Right ventricle myocardium inferior (tissue), 1 donor: ENCODE measurements at places on chromosomes 12 and 14. TPM values are rescaled to one million over a fixed set of nuclear protein-coding genes. Genes with fewer than 3 reads are reported as not detected.

- no peak for DNase-seq
These were observed 9.9 kb downstream of the SLC15A4 start for GRCh38 chr12:128813883-128814282.

GRCh38 chr12:37543131-37543965, 773.2 kb upstream of the ALG10B start:
- no peak for DNase-seq

DNA sequence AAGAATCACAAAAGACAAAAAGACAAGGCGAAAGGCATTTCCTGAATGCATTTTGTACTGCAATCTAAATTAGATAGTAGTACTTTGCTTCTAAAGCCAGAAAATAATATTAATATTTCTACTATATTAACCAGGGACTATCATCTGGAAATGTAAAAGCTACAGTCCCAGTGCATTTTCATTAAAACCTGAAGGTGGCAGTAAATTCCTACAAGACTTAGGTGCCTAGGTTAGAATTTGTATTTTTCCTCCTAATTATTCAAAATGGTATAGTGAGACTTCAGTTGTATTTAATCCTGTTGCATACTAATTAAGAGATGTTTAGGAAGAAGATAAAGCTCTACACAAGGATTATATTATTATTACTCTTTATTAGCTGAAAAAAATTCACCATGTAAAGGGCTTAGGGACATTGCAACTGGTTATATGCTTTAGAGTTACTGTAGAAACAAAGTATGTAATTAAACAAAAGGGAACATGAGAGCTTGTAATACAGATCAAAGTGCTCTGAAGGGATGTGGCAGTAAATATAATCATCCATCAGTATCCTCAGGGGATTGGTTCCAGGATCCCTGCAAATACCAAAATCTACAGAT, 53.6 kb downstream of the BRMS1L start:
- no peak for DNase-seq

DNA sequence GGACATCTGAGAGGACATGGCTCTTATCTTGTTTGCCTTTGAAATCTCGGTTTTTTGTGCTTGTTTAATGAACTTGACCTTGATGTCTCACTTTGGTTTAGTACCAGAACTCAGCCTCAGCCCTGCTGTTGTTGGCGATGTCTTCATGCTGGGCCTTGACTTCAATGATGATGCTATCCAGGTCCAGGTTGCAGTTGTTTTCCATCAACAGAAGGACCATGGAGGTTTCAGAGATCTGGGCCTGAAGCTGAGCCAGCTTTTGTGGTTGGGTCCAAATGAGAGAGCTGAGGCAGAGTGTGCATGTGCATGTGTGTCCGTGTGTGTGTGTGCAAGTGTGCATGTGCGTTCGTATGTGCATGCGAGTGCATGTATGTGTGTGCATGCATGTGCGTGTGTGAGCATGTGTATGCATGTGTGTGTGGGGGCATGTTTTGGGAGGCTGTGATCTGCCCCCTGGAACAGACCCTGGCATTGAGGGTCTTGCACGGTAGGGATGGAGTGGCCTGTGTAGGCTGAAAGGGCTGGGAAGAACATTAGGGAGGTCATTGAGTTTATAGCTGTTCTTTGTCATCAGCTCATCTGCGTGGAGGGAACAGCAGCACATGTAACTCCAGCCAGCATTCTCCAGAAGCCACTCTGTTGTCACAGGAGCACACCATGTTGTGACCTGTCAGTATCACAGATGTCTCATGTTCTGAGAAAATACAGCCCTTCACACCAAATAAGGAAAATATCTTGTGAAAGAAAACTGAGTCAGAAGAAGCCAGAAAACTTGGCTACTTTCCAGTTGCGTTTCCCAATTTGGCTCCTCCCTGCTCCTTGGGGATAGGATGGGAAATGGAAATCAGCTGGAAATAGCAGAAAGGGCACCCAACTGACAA, 10.0 kb upstream of the KRT82 start:
- DNase-seq = no peak

DNA sequence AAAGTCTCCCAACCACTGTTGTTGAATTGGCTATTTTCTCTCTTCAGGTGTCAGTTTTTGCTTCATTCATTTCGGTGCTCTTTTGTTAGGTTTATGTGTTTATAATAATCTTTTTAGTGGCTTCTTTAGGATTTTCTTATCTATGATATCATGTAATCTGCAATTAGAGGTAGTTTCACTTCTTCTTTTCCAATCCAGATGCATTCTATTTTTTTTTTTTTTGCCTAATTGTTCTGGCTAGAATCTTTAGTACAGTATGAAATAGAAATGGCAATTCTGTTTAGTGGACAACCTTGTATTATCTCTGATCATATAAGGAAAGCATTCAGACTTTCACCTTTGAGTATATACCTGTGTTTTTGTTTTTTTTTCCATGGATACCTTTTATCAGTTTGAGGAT, 17.4 kb downstream of the CNOT2 start:
- no peak for DNase-seq

GRCh38 chr14:75523771-75524171, 1.5 kb downstream of the BATF start:
- no peak for DNase-seq

DNA sequence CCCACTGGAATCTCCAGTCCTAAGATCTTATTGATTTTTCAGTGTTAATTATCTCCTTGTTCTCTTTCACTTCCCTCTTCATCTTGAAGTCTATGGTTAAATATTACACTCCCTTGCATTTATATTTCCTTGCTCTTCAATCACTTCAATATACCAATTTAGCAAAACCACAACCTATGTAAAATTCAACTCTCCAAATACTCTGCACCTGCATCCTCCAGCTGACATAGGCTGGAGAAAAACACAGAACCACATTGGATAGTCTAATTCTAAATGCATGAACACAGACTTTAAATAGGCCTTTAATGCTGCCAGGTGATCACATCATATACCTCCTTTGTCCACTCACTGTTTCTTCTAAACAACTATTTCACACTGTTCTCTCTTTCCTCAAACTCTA, 253.8 kb upstream of the GARIN6 start:
- no peak for DNase-seq

DNA sequence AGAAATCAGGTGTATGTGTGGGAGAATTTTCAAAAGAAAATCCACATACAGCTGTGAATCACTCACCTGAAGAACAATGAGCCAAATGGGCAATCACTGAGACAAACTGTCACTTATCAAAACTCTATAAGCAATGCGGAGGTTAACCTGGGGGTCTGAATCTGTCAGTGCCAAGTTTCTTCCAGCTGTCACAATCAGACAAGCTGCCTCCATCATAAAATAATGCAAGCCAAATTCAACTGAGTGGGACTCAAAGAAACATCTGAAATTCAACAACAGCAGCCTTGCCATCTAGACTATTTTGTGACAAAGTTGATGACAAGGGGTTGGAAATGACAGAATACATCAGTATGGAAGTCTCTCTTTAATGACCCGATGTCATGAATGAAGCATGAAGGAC, 60.3 kb downstream of the GARIN6 start:
- no peak for DNase-seq

- no peak for DNase-seq
These were observed 1891.0 kb upstream of the FLRT2 start for GRCh38 chr14:83638748-83639504.

DNA sequence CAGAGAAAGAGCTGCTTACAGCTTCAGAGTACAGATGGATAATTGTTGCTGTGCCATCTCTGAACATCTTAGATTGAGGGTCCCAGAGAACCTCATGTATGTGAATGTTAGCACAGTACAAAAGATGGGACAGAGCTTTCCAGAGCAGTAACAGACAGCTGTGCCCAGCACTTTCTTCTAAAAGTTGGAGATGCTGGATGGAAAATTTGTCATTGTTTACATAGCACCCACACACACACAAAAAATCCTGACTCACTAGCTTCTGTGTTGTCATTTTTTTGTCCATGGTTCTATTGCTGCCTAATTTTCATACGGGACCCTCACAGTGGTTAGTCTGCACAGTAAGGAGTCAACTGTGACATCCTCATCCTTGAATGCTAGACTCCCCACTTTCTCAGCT, 374.7 kb downstream of the DIO2 start:
- no peak for DNase-seq

GRCh38 chr12:33795536-33795935, 226.8 kb upstream of the ALG10 start:
- DNase-seq = no peak

GRCh38 chr12:63753743-63754142, 26.0 kb upstream of the RXYLT1 start:
- no peak for DNase-seq

DNA sequence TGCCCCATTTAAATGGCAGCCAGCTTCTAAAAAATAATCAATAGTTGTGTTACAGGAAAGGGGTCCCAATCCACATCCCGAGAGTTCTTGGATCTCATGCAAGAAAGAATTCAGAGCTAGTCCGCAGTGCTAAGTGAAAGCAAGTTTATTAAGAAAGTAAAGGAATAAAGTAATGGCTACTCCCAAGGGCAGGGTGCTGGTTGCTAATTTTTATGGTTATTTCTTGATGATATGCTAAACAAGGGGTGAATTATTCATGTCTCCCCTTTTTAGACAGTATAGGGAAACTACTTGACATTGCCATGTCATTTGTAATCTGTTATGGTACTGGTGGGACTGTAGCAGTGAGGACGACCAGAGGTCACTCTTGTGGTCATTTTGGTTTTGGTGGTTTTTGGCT, 591.3 kb downstream of the LRFN5 start:
- DNase-seq = no peak

- DNase-seq = no peak
These were observed 100.6 kb downstream of the ETV6 start for GRCh38 chr12:11749943-11750690.

- DNase-seq = no peak
These were observed 43.3 kb downstream of the TSPAN11 start for GRCh38 chr12:30969606-30970395.

DNA sequence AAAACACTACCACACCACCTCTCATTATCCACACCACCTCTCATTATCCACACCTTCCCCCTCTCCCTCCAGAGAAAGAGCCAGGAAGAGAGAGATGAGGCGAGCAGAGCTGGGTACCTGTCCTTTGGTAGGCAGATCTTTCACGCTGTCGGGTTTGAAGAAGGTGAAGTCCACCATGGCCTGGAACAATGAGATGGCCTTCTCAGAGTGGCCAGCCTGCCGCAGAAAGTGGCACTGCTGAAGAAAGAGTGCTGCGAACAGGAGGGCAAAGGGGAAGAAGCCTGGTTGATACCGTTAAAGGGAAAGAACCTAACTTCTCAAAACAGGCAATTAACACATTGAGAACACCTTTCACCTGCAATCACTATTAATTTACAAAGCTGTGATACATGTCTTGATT, 30.6 kb downstream of the NRDE2 start:
- DNase-seq = no peak

HCAR3 gene
- 0.16 TPM for total RNA-seq

CAPZA3 gene
- total RNA-seq = not detected

TSPAN19 gene
- 0.49 TPM for total RNA-seq

NTN4 gene
- 74.5 TPM for total RNA-seq

KRT71 gene
- not detected for total RNA-seq

PSME2 gene
- total RNA-seq = 109 TPM

SSPN gene
- 49.8 TPM for total RNA-seq

LIN52 gene
- total RNA-seq = 6.7 TPM

PAWR gene
- 11.8 TPM for total RNA-seq

C14orf180 gene
- 40.0 TPM for total RNA-seq

PAX9 gene
- total RNA-seq = not detected
